ENCODE measurements at places on chromosomes 11 and 22.

GRCh38 chr11:17171343-17171742 is 36.4 kb downstream of the PIK3C2A start:
- H3K4me3 ChIP-seq: no peak overlapping the region
- DNase-seq: no peak
- no peaks in the 10 kb centered on the region for H3K27me3 ChIP-seq
- peaks cover 39% of the 10 kb centered on the region for H3K4me1 ChIP-seq
- H3K36me3 ChIP-seq: peaks cover 21% of the 10 kb centered on the region

GRCh38 chr11:126337126-126337473 is 18.4 kb upstream of the ST3GAL4 start:
- H3K27ac ChIP-seq: no peak overlapping the region
- peaks cover 41% of the 10 kb centered on the region for H3K4me1 ChIP-seq
- H3K36me3 ChIP-seq: peaks cover 31% of the 10 kb centered on the region

- H3K4me3 ChIP-seq: no peak overlapping the region
- H3K27ac ChIP-seq: no peak overlapping the region
- DNase-seq: no peak
- no peaks in the 10 kb centered on the region for H3K4me1 ChIP-seq
Measured at GRCh38 chr22:28331695-28332094, 347.9 kb downstream of the TTC28 start.

DNA sequence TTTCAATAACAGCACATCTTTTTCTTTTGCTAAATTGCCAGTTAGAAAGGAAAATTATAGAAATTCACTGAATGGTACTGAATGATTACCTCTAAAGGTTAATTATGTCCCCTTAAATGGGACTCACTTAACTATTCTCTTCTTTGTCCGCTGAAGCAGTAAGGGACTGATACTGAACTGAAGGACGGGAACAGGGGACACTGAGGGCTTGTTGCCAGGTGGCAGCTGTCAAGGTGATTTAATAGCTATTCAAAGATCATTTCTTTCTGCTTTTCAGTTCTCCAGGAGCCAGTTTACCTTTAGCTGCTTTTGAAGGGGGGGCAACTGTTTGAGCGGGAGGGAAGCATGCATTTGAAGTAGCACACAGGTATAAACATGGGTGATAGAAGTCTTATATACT is 325.4 kb upstream of the CCDC90B start:
- no peaks in the 10 kb centered on the region for H3K36me3 ChIP-seq
- H3K4me3 ChIP-seq: no peak overlapping the region
- H3K27ac ChIP-seq: no peak overlapping the region
- no peaks in the 10 kb centered on the region for H3K27me3 ChIP-seq
- H3K4me1 ChIP-seq: no peaks in the 10 kb centered on the region
- DNase-seq: no peak

DNA sequence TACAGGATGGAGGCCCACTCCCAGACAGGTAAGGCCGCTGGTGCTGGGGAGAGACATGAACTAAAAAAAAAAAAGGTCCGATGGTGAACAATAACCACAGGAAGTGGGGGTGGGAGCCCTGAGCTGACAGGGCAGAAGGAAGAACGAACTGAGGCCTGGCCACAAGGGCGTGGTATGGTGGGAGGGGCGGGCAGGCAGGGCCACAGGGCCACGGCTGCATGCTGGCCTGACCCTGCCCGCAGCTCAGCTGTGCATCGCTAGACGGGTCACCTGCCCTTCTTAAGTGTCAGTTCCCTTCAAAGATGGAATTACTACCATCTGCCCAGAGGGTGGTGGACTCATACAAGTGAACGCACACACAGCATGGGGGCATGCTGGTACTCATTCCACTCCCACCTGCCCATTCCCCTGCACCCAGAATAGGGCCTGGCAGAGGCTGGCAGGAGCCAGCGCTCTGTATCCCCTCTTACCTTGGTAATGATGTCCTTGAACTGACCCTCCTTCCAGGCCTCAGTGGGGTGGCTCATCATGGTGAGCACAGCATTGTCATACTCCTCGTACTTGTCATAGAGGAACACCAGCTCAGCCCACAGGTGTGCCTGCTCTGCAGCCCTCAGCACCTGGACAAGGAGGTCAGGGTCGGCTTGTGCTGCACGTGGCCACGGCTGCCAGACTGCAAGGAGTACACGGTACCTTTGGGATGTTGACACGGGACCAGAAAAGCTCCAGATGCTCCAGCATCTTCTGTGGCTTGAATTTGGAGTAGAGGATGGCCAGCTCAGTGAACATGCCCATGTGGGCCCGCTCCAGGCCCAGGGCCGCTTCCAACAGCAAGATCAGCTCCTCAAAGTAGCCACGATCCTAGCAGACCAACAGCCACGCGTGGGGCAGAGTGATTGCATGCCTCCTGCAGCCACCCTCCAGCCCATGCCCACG is 17.5 kb upstream of the SLC25A1 start:
- no peak for DNase-seq
- no peak overlapping the region for H3K27ac ChIP-seq
- H3K36me3 ChIP-seq: peaks cover 8% of the 10 kb centered on the region
- no peak overlapping the region for H3K4me3 ChIP-seq
- H3K4me1 ChIP-seq: no peaks in the 10 kb centered on the region

DNA sequence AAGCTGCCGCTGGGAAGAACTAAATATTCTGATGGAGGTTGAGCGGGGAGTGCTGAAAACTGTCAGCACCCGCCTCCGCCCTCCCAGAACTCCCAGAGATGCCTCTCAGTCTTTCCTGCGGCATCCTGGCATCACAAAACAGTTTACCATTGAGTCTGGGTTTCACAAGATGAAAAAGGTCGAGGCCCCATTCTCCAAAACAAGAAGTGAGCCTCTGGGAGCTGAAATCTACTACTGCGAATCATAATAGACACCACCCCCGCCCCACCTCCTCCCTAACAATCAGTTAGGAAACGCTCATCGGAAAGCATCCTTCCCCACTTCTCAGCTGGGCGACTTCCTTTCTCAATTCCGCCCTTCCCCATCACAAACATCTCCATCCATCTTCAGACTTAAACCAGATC is 1.0 kb downstream of the SUN2 start:
- H3K36me3 ChIP-seq: peaks cover 57% of the 10 kb centered on the region
- no peaks in the 10 kb centered on the region for H3K27me3 ChIP-seq
- peak overlapping the region; percentile 76 for H3K4me3 ChIP-seq
- H3K27ac ChIP-seq: peak overlapping the region; percentile 42

DNA sequence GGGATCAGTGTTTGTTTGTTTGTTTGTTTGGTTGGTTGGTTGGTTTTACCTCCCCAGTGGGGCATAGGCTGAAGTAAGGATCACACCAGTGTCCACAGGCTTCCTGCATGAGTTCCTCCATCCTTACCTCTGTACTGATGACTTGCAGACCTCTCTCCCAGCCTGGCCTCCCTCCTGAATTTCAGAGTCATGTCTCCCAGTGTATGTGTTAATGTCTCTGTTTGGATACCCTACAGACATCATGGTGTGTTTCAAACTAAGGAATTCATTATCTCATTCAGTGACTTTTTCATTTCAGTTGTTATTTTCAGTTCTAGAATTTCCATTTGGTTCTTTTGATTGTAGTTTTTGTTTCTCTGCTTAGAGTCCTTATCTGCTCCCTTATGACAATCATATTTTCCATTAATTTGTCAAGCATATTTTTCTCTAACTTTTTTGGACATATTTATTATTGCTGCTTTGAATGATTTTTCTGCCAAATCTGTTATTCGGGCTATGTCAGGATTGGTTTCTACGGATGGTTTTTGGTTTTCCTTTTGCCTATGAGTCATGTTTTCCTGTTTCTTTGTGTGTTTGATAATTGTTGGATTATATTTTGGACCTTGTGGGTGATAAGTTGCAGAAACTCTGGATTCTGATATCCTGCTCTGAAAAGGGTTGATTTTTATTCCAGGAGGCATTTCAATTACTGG is 23.6 kb downstream of the MYEOV start:
- peaks cover 31% of the 10 kb centered on the region for H3K4me1 ChIP-seq
- no peaks in the 10 kb centered on the region for H3K27me3 ChIP-seq
- H3K36me3 ChIP-seq: peaks cover 40% of the 10 kb centered on the region

GRCh38 chr11:26121466-26121865 is 210.5 kb upstream of the ANO3 start:
- no peaks in the 10 kb centered on the region for H3K36me3 ChIP-seq
- no peaks in the 10 kb centered on the region for H3K27me3 ChIP-seq
- no peak for DNase-seq

DNA sequence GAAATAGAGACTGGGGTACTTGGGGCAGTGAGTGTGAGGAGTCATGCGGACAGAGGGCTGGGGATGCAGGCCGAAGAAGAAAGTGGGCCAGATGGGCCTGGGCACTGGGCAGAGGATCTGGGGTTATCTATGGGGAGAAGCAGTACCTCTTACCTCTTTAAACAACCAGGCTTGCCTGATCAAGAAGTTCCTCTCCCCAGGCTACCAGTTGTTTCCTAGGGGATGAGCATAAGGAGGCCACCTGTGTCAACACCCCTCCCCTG is 98.4 kb upstream of the PITPNB start:
- no peak overlapping the region for H3K27ac ChIP-seq
- H3K27me3 ChIP-seq: peaks cover 68% of the 10 kb centered on the region
- H3K4me1 ChIP-seq: no peaks in the 10 kb centered on the region
- no peak overlapping the region for H3K4me3 ChIP-seq
- no peaks in the 10 kb centered on the region for H3K36me3 ChIP-seq
- no peak for DNase-seq

DNA sequence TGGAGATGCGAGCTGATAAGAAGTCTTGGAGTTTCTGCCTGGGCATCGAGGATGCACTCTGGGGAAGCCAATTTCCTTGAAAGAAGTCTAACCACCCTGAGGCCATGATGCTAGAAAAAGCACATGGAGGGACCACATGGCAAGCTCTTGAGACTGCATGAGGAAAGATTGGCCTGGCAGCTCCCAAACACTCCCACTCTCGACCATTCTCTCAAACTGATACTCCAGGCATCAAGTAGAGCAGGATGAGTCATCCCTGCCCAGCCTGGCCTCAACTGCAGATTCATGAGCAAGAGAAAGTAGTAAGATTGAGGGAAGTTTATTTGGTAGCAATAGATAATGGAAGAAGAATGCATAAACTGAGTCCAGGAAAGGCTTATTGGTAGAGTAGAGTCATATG is 194.3 kb downstream of the KIF18A start:
- no peaks in the 10 kb centered on the region for H3K4me1 ChIP-seq
- no peaks in the 10 kb centered on the region for H3K36me3 ChIP-seq
- H3K4me3 ChIP-seq: no peak overlapping the region
- no peak for DNase-seq
- H3K27me3 ChIP-seq: peaks cover 33% of the 10 kb centered on the region

- no peaks in the 10 kb centered on the region for H3K36me3 ChIP-seq
- no peak overlapping the region for H3K27ac ChIP-seq
- DNase-seq: no peak
- no peaks in the 10 kb centered on the region for H3K4me1 ChIP-seq
- no peak overlapping the region for H3K4me3 ChIP-seq
Measured at GRCh38 chr11:134014511-134014910, 54.4 kb upstream of the JAM3 start.

DNA sequence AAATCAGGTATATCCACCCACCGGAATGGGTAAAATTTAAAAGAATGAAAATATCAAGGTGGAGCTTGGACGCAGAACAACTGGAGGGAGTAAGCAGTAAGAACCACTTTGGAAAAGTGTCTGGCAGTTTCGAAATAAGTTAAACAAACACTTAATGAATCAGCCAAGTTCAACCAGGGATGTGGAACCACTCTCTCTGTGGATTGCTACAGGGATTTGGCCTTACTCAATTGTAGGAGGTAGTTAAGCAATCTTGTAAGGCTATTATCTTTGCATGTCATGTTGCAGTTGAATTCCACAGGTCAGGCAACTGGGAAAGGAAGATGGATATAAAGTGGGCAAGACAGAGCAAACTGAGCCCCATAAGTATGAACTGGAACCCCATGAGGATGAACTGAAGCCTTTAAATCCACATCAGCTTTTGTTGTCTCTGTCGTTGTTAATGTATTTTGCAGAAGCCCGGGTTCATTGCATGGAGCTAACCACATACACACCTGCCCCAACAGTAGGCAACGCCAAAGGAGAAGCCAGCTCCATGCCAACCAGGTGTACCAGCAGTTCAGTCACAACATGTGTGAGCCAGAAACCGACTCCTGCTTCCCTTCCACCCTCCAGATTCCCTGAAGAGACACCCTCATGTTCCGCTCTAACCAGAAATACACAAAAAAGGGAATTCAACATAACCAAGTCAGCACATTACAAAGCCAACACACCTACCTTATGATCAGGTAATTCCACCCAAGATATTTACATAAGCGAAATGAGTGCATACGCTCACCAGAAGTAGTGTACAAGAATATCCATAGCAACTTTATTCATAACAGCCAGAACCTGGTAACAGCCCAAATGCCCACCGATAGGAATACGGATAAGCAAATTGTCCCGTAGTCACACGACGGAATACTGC is 8.0 kb upstream of the SLC43A3 start:
- H3K27ac ChIP-seq: no peak overlapping the region
- no peaks in the 10 kb centered on the region for H3K27me3 ChIP-seq
- peaks cover 16% of the 10 kb centered on the region for H3K4me1 ChIP-seq
- no peak overlapping the region for H3K4me3 ChIP-seq
- DNase-seq: no peak

DNA sequence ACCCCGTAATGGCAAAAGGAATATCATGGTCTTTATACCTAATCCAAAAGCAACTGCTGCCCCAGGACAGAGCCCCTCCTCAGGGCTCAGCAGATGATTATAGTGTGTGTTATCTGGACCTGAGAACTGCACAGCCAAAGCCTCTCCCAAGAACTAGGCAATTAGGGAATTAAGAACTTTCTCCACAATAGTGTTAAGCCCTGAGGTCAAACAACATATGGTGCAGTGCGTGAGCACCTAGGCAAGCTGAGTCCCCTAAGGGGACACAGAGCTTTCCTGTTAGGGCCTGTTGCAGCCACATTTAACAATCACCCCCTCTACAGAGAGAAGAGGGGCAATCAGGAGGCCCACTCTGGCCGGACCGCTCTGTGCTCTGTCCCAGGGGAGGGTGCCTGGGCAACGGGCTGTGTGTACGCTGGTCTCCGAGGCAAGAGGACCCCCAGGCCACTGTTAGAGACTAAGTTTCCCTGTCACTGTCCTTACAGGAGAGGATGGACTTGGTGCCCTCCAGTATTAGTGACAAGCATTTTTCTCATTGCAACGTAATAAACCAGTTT is 1.4 kb upstream of the KCNJ5 start:
- H3K4me1 ChIP-seq: peaks cover 10% of the 10 kb centered on the region
- H3K27me3 ChIP-seq: peaks cover 14% of the 10 kb centered on the region
- no peak for DNase-seq
- peak overlapping the region; percentile 72 for H3K4me3 ChIP-seq
- H3K27ac ChIP-seq: no peak overlapping the region
- peaks cover 6% of the 10 kb centered on the region for H3K36me3 ChIP-seq

DNA sequence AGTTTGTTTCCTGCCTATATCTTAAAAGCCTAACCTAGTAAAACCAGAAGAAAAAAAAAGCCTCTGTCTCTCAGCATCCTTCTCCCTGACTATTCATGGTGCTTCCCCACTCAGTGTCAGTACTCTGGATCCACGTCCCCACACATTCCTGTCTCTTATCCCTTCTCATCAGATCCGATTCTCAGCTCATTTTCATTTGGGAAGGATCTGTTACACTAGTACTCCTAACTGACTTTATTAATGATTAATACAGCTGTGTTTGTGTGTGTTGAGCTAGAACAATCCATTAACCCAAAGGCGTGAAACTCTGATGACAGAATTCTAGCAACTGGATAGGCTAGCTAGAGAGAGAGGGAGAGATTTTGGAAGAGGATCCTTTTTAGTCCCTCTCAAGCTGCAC is 1.5 kb downstream of the PRRG4 start:
- peaks cover 31% of the 10 kb centered on the region for H3K4me1 ChIP-seq
- no peak for DNase-seq
- H3K36me3 ChIP-seq: peaks cover 35% of the 10 kb centered on the region
- H3K27ac ChIP-seq: peak overlapping the region; percentile 43
